ENCODE measurements at places on chromosomes 3 and 15.

DNA sequence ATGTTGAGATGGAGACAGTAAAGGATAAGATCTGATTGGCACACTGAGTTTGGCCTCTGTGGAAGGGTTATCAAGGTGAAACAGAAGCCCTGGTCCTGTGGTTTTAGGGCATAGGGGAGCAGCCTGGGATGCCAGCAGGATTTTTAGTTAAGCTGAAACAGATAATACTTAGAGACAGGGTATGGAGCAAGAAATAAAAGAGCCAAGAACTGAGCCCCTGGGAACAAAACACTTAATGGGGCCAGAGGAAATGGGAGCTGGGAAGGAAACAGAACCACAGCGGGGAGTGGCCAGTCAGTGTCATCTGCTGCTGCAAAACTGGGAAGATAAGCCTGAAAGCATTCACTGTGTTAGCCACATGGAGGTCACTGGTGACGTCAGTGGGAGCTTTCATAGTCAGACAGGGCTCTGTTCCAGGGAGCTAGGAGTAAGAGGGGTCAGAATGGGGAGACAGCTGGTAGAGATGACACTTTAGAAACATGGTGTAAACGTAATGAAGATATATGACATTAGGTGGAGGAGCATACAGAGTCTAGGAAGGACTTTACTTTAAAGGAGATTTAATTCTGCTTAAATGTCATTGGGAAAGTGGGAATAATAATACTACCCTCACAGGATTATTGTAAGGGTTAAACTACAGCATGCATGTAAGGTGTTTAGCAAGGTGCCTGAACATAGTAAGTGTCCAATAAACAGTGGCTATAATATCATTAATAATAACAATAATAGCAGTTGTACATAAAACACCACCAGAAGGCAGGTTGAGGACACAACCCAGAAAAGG lies 172.7 kb upstream of the CTNNB1 start:
- peak; percentile 42 for DNase-seq

- DNase-seq = peak; percentile 83
These were observed 515 bp upstream of the EIF3J start for GRCh38 chr15:44536302-44536961.

DNA sequence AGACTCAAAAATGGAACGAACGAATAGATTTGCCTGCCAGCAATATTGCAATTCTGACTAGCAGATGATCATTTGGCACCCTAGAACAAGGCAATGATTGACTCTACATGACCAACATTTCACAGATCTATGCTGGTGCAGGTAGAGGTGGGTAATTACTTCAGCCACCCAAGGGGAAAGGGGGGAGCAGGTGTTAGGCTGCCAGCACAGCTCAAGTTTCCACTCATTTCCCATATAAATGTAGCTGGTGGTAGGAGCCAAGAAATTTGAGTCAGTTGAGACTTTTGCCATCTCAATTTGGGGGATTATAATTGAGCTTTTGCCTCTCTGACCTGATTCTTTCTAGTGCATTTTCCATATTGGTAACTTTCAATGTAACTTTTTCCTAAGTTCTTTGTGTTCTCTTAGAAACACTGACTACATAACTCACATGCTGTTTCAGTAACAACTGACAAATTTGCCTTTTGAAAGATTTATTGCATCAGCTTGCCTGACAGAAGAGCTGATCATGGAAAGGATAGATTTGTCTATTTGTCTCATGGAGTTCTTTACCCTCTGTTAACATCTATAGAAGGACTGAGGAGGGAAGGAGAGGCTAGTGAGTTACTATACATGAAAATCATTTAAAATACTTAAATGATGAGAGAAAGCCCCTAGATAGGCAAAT lies 902.5 kb downstream of the ZPLD1 start:
- no peak for DNase-seq

DNA sequence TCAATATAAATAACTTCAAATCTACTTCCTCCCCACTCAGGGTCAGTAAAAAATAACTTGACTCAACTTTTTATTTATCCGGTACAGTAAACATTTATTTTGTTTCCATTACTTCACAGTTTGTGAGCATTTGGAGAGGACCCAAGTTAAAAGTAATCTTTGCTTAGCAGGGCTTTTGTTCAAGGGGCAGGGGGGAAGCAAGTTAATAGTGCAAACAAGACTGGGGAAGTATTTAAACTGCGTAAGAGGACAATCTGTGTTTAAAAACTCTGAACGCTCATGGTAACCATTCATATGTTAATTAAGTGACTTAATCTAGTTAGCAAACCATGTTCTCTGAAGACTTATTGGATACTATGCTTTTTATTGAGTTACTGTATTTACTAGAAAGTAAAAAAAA lies 346.2 kb downstream of the SLC9A9 start:
- no peak for DNase-seq

- DNase-seq = no peak
These were observed 39.3 kb downstream of the LRRK1 start for GRCh38 chr15:100958326-100959065.

- DNase-seq = no peak
These were observed 153.3 kb downstream of the USP13 start for GRCh38 chr3:179806177-179806576.

DNA sequence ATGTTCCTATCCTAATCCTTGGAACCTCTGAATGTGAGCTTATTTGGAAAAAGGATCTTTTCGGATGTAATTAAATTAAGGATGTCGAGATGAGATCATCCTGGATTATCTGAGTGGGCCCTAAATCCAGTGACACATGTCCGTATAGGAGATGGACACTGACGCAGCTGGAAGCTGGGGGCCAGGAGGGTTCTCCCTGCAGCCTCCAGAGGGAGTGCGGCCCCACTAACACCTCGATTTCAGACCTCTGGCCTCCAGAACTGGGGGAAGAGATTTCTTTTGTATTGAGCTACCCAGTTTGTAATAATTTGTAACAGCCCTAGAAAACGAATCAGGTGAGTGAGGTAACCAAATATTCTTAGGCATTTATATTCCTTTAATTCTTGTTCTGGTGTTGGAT lies 2.5 kb downstream of the DNAJB8 start:
- no peak for DNase-seq

DNA sequence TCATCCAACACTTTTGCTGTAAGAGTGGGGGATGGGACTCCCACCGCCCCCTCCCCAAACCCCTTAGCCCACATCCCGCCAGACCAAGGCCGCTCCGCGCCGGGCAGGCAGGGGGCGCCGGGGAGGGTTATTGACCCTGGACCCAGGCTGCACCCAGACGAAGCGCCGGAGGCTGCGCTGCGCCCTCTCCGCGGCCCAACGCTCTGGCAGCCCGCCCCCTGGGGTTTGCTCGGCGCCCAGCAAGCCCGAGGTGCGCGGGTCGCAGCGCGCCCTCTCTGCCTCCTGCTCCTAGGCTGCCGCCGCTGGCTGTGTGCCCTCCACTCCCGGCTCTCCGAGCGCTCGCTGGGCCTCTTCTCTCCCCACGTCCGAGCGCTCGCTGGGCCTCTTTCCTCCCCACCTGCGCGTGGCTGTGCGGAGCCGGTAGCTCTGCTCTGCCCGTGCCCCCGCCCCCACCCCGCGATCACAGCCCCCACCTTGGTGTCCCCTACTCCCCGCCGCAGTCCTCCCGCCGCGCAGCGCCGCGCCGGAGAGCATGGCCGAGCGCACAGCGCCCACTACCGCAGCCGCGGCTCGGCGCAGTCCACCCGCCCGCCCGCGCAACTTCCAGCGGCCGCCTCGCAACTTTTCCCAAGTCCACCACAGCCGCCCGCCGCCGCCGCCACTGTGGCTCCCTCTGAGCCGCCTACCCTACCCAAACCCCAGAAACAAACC lies 1.2 kb downstream of the MECOM start:
- peak; percentile 84 for DNase-seq

All from mesothelial cell of epicardium (in vitro differentiated cells).